Posterior vena cava (tissue), 2 donors: ENCODE measurements at places on chromosomes 7 and 10.

GRCh38 chr7:39356172-39356925 is 209.9 kb upstream of the YAE1 start:
- no peak for DNase-seq

DNA sequence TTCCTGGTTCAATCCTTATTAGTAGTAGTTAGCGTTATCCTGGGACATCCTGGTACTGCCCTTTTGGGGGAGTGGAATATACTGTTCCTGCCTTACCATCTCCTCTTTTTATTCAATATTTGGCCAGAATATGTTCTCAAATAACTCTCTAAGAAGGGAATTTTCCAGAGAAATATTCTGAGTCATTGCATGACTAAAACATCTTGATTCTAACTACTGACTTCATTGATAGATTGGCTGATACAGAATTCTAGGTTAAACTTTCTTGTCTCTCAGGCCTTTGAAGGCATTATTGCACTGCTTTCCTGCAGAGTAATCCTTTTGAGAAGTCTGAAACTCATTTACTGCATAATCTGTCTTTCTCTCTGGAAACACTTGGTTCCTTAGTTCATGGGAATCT is 275.5 kb upstream of the DGKB start:
- DNase-seq, result no peak

DNA sequence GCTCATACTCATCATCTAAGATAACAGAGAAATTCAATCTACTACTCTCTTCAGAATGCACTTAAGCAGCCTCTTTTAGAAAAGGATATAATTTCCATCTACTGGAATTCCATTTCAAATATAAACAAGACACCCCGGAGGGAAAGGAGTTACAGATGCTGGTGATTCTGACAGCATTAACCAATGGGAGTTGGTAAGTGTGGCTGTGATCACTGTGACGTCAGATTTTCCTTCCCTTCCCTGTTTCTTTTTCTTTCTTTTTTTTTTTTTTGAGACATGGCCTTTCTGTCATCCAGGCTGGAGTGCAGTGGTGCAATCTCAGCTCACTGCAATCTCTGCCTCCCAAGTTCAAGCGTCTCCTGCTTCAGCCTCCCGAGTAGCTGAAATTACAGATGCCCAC is 106.6 kb downstream of the ACTR3B start:
- no peak for DNase-seq

DNA sequence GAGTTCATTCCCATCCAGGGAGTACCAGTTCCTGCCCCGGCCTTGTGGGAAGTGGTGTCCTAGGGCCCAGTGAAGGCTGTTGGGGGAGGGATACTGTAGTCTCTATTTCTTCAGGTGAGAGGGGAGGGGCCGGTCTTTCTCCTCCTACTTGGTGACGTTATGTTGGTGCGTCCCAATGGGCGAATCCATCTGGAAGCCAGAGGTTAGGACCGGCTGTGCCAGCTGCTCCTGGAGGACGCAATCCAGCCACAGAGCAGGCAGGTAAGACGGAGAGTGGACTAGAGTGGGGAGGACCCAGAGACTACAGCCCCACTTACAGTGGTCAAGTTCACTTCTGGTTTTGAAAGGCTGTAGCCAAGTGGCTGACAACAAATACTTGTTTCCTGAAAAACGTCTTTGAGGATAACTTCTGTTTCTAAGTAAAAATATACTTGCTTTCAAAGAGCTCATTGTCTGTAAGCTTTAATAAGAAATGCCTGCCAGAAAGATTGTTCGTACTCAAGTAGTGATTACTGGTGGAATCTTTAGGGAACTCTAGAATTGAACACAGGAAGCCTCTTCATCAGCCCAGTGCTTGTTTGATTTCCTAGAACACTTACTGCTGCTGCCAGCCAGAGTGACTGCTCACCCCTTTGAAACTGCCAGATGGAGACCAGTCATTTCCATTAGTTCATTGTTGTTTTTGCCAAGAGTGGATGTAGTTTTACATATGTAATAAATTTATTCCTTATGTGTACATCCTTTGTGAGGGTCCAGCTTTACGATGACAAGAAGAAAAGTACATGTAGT is 25.4 kb downstream of the RBM33 start:
- DNase-seq, result no peak

GRCh38 chr10:125554753-125555152 is 128.2 kb downstream of the TEX36 start:
- DNase-seq, result no peak

DNA sequence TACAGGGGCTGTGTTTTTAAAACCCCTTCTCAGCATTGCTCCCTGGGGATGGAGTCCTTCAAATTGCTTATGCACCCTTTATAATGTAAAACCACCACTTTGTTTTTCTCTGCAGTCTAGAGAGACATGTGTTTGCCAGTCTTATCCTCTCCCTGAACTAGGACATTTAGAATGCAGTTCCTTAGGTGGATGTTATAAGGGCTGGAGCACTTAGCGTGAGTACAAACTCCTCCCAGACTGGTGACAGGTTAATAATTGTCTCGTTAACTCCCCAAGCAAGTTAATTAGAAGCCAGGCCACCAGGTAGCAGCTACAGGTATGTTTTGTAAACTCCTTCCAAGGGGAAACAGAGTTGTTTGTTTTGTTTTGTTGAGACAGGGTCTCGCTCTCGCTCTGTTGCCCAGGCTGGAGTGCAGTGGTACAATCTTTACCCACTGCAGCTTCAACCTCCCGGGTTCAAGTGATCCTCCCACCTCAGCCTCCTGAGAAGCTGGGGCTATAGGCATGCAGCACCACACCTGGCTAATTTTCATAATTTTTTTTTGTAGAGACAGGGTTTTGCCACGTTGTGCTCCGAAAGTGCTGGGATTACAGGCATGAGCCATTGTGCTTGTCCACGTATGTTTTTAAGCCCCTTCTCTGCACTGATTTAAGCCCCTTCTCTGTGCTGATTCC is 100.2 kb downstream of the FAM107B start:
- DNase-seq, result no peak

- DNase-seq, result no peak
Observed at GRCh38 chr10:86785968-86786367, 29.5 kb downstream of the BMPR1A start.

GRCh38 chr10:31974434-31975124 is 45.9 kb upstream of the ARHGAP12 start:
- no peak for DNase-seq

- DNase-seq, result no peak
Observed at GRCh38 chr7:112067632-112068540, 138.3 kb downstream of the DOCK4 start.

- DNase-seq, result no peak
Observed at GRCh38 chr10:117537436-117537903, 5.1 kb upstream of the EMX2 start.

DNA sequence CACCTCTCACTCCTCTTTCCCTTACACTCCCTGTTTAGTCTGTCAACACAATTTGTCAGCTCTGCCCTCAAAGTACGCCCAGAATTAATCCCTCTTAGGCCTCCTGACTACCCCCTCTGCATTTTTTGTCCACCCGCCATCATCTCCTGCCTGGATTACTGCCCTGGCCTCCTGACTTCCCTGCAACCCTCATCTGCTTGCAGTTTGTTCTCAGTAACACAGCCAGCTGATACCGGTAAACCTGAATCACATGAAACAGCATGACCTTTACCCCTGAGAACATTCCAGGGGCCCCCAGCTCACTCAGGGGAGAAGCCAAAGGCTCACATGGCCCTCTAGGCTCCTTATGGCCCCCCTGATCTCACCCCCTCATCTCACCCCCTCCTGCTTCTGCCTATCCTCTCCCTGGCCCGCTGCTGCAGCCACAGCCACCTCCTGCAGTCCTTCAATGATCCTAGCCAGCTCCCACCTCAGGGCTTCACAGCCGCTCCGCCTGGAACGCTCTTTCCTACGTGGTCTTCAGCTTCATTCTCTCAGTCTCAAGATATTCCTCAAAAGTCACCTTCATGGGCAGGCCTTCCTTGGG is 8.9 kb downstream of the C10orf53 start:
- no peak for DNase-seq

- no peak for DNase-seq
Observed at GRCh38 chr10:18399158-18399557, 252.2 kb downstream of the NSUN6 start.

- DNase-seq, result no peak
Observed at GRCh38 chr7:100493476-100494264, 9.9 kb downstream of the NYAP1 start.

GRCh38 chr7:16929146-16929762 is 47.5 kb upstream of the AGR3 start:
- DNase-seq, result no peak

- DNase-seq, result no peak
Observed at GRCh38 chr10:81866753-81867152, 8.2 kb upstream of the NRG3 start.

GRCh38 chr10:36946598-36946997 is 178.8 kb upstream of the ANKRD30A start:
- no peak for DNase-seq

- DNase-seq, result no peak
Observed at GRCh38 chr10:3516234-3516922, 268.6 kb downstream of the KLF6 start.

DNA sequence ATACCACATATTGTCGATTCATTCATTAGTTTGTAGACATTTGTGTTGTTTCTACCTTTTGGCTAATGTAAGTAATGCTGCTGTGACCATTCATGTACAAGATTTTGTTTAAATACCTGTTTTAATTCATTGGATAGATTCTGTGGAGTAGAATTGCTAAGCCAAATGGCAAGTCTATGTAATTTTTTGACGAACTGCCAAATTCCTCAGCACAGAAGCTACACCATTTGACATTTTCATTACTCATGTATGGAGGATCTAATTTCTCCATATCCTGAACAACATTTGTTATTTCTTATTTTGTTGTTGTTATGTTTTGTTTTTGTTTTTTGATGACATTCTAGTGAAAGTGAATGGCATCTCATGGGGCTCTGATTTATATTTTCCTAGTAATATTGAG is 1351.3 kb upstream of the SORCS1 start:
- DNase-seq, result no peak

- no peak for DNase-seq
Observed at GRCh38 chr7:43671521-43671920, 57.8 kb downstream of the COA1 start.

DNA sequence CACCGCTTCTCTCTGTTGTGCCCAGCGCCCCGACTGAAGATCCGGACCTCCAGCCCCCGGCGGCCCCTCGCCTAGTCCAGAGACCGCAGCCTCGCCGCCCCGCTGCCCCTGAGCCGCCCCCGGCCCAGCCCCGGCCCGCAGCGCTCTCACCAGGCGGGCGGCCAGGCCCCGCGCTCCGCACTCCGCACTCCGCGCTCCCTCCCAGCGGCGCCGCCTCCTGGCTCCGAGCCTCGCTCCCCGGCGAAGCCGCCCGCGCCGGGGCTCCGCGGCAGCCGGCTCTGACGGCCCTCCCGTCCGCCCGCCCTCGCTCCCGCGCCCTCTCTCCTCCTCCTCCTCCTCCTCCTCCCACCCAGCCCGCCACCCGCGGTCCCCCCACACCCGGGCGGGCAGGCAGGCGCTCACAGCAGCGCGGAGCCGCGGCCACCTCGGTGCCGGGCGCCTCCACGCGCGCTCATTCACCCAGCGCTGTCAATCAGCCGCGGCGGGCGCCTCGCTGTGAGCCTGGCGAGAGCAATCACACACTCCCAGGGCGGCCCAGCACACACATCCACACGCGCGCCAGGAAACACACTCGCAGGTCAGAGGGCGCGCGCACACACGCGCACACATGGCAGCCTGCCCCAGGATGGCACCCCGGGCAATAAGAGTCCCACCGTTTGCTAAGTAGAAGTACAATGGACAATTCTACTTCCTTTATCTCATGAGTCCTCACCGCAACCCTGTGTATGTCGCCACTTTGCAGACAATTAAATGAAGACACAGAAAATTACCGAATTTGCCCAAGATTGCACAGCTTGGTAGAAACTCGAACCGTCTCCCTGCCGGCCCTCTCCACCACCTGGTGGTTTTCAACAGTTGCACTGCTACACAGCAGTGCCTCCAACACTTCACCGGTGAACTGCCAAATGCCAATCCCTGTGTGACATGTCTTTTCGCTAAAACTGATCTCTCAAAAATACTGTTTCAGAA is at the start of gene PRRT4:
Gene PRRT4 (minus strand): TSS at position 280 of the 969 bp plus-strand sequence.
- no peak for DNase-seq

DNA sequence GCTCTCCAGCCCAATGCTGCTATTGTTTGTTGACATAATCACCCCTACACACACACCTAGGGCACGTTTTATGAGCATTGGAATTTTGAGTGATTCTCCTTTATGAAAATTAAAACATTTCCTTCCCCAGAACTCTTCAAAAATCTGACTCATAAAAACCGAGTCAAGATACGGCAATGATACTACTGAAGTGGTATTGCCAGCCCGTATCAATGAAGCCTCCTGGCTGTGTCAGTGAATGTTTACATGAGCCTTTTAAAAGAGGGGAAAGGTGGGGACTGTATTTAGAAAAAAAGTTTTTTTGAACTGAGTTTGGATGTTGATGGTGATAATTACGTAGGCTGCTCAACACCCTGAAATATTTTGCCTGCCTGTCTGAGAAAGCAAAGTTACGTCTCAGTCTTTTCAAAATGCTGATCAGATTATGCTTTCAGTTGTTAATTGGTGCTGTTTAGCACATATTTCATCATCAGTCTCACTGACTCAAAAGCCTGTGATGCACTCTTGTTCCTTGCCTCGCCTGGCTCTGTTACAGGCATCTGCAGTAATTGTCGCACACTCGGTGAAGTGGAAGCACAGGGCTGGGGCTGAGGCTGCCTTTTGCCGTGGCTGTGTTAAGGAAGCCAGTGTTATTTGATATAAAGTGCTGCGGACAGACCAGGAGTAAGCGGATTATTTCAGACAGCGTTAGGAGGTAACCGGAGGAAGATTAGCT is 157.4 kb upstream of the TCF7L2 start:
- DNase-seq, result peak; percentile 84

- no peak for DNase-seq
Observed at GRCh38 chr7:36611703-36612102, 112.6 kb downstream of the AOAH start.
